ENCODE measurements at places on chromosomes 2 and 18.
A peak's percentile ranks its signal among the peaks of the same experiment; 100 is the strongest.

DNA sequence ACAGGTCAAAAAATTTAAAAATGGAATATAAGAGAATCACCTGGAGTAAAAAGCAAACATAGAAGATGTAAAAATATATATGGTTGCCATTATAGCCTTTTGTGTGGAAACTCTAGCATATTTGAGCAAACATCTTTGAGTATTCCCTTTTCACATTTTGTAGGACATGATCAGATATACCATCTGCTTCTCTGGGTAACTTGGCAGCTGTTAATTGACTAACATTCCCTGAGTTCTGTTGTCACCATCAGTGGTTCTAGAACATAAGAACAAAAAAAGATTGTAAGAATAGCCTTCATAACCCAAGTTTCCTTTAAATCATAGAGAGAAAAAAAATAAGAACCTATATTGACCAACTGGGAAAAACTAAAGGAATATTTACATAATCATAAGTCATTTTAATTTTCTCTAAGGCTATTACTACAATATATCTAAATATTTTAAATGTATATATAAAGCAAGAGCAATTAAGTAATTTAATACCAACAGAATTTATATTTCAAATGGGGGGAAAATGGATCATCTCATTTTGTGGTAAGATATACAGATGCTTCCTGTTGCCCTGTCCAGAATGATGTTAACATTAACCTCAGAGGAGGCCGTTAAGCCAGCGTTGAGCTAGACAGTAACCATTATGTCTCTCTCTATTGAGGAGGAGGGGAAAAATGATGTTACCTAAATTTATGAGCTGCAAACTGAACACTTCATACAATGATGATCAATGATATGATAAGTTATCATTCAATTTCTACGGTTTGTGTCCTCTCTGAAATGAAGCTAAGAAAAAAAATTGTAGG lies 9.8 kb upstream of the INO80D start:
- no peak for DNase-seq

DNA sequence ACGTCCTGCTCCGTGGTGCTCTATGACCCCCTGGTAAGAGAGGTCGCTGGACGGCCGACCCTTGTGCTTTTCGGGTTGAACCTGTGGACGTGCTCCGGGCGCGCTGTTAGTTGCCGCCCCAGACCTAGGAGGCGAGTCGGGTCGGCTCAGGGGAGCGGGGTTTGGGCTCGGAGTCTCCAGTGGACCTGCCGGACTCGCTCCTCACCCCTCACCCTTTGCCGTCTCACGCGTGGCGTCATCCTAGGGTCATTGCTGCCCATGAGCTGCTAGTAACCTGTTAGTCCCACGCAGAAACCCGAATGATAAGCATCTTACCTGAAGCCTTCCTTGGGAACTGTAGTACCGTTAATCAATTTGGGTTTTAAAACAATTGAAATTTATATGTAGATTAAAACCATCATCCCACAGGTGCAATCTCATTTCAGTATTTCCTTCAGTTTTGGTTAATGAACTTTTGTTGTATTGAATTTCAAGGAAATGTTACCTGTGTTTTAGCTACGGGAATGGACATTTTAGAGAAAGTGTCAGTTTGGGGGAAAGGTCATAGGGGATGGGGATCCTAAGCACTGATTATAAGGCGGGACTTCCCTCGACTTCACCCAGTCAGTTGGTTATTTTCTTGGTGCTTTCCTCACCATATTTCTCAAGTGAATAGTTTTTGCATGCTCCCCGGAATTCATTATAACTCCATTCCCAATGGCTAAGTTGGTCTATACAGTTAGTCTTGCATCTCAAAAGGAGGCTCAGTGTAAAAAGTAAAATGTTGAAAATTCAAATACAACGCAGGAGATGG lies 536 bp downstream of the ELP2 start:
- no peak for DNase-seq

- DNase-seq: no peak
Measured at GRCh38 chr2:55703350-55703749, 9.7 kb upstream of the PNPT1 start.

- no peak for DNase-seq
Measured at GRCh38 chr2:33375054-33375453, 101.4 kb upstream of the RASGRP3 start.

DNA sequence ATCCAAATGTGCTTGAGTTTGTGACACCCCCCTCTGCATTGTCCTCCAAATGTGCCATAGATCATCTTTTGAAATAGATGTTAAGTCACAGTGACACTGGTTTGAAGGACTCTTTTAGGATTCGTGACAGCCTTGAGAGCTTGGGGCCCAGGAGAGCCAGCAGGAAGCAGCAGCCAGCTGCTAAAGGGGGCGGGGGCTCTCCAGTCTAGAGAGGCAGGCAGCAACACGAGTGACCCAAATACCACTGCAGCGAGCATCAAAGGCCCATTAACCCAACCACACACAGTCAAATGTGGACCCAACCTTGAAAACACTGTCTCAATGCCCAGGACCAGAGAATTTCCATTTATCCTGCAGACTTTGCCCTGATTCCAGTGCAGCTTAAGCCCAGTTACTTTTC lies 75.6 kb downstream of the ZBTB7C start:
- no peak for DNase-seq

GRCh38 chr2:40101131-40101575 lies 322.1 kb upstream of the THUMPD2 start:
- DNase-seq: peak; percentile 79

DNA sequence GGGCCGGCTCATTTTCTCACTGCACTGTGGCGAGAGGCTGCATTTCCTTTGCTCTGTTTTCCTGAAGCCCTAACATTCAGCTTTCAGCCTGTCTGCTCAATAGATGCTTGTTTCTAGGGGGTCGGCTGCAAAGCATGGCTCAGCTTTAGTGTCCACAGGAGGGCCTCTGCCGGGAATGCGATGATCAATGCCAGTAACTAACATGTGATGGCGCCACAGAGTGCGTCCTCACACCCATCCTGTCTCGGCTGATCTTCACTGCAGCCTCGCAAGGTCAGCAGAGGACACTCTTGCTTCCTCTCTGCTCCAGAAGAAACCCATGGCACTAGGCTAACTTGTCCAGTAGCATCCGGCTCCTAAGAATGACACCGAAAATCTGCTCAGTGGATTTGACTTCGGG lies 156.4 kb upstream of the PXDN start:
- DNase-seq: no peak

GRCh38 chr2:19652811-19653210 lies 249.0 kb downstream of the TTC32 start:
- DNase-seq: no peak

GRCh38 chr2:145068509-145068908 lies 548.6 kb upstream of the ZEB2 start:
- DNase-seq: no peak

DNA sequence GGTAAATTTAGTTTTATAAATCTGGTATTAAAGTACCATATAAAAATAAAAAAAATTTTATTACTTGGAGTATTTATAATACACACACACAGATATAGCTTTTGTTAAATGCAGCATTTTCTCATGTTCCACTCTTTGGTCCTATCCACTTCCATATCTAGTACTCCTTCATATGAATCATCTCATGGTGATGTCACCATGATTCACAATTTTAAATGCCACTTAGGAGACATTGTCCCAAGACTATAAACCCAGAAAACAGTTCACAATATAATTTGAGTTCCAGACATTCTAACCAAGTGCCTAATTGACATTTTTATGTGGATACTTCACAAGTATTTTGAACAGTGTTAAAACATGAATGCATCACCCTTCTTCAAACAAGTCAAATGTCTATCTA lies 1398.3 kb downstream of the DSC3 start:
- peak; percentile 49 for DNase-seq

DNA sequence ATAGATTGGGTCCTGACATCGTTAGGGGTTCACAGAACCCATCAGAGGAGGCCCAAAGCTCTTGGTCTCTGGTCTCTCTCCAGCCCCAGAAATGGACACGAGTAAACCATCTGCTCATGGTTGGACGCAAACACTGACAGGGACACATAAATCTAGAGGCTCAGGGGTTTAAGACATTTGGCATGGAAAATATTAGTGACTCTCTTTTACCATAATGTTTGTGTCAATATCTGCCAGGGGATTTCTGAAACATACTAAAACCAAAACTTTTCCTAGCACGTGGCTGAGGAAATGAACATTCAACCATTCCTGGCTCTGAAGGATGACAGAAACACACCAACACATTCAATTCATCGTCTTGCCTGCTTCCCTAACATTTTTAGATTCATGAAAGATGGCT lies 226.2 kb downstream of the SP3 start:
- DNase-seq: no peak

- DNase-seq: no peak
Measured at GRCh38 chr2:233209533-233210171, 41.8 kb upstream of the ATG16L1 start.

GRCh38 chr2:36399050-36399449 lies 43.5 kb downstream of the CRIM1 start:
- DNase-seq: no peak

DNA sequence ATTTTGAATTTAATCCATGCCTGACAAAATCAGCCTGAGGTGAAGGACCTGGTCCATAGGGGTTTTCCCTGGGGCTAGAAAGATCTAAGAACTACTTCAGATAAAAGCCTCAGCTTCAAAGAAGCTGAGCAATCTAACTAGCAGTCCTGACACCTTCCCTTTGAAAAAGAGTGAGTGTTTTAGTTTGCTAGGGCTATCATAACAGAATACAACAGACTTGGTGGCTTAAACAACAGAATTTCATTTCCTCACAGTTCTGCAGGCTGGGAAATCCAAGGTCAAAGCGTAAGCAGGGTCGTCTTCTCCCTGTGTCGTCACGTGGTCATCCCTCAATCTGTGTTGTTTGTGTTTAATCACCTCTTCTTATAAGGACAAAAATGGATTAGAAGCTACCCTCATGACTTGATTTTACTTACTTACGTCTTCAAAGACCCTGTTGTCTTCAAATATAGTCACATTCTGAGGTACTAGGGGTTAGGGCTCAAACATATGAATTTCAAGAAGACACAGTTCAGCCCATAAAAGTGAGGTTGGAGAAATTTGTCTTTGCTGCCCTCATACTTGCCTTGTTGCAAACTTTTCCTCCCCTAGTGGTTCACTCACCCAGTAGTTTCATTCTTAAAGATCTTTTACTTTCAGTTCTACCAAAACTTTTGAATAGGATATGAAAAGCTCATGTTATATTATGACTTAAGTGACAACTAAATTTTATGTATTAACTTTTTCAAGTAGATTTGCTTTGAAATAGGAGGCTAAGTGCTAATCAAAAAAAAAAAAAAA lies 673.8 kb downstream of the ARHGAP15 start:
- DNase-seq: no peak

- DNase-seq: no peak
Measured at GRCh38 chr2:139968588-139968987, 1188.4 kb upstream of the NXPH2 start.

DNA sequence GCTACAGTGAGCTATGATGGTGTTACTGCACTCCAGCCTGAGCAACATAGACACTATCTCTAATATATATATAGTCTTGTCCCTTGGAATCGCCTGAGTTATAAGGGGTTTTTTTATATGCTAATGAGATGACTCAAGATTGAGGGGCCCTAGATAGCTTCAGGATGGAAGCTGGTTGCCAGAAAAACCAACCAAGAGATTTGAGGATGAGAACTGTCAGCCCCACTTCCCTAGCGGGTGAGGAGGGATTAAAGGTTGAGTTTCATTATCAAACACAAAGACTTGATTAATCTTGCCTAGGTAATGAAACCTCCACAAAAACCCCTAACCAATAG lies 12.6 kb upstream of the GALM start:
- no peak for DNase-seq

DNA sequence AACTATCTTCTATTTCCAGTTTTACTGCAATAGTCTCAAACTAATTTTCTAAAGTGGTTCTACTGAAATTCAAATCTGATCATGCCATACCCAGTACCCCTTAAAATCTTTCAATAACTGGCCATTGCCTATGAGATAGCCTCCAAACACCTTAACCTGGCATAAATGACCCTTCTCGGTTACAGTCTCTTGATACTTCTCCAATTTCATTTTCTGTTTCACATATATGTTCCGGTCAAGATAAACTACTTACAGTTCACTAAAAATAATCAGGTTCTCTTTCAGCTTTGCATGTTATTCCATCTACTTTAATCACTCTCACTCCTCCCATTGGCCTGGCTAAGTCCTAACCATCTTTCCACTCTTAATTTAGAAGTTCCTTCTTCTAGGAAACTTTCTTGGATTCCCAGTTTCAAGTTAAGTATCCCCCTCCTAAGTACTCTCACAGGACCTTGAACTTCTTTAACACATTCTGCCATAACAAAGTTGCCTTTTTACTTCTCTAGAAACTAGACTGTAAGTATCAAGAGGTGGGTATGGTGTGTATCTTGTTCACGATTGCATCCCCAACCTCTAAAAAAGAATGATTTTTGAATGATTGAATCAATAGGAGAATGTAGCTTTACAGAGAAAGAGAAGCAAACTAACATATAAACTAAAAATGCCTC lies 110.2 kb upstream of the RBBP8 start:
- no peak for DNase-seq

GRCh38 chr2:85309699-85310321 lies 18.0 kb downstream of the TGOLN2 start:
- no peak for DNase-seq

DNA sequence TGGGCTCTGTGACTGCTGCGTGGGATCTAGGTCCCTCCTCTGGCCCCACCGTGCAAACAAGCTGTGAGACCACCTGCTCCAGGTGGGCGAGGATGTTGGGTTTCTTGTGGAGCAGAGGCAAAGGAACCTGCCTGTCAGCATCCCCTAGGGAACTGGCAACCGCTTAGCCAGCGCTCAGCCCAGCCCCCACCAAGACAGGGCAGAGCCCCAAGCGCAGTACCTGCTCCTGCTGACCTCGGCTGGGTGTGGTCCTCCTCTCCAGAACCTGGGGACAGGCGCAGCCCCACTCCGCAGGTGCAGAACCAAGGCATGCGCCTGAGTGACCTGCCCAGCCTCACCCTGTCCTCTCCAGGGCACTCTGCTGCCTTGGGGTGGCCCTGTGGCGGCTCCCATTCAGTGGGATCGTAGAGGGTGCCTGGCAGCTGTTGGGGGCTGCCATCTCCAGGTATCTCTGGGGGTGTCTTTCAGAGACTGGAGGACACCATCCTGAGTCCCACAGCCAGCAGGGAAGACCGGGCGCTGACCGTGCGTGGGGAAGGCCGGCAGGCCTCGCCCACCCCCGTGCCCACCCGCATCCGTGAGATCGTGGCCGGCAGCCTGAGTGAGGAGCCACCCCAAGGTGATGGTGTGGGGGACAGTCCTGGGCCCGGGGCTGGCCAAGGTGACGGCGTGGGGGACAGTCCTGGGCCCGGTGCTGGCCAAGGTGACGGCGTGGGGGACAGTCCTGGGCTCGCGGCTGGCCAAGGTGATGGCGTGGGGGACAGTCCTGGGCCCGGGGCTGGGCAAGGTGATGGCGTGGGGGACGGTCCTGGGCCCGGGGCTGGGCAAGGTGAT lies 12.3 kb downstream of the CROCC2 start:
- DNase-seq: no peak

GRCh38 chr18:22510697-22511096 lies 93.0 kb upstream of the CTAGE1 start:
- DNase-seq: no peak

GRCh38 chr2:194096402-194096801 lies 1560.6 kb upstream of the SLC39A10 start:
- no peak for DNase-seq

Data from GM04503 (cell line).